HT1080 (cell line): ENCODE measurements at places on chromosomes 4 and X.

DNA sequence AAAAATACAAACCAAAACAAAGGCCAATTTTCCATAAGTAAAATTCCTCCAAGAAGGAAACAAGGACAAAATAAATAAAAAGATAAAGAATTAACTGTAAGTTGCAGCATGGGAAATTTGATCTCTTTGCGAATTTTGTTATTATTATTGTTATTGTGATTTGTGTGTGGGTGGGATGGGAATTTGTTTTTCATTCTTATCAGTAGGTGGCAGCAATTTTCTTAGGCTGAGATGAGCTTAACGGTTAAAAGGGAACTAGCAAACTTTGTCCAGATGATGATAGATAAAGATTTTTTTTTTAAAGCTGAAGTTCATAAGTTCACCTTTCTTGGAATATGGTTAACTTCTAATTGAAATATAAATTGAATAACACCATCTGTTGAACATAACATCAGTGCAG, 83.2 kb upstream of the IL1RAPL2 start:
- no peak for DNase-seq

GRCh38 chr4:144267084-144267483, 126.6 kb upstream of the GYPA start:
- no peak for DNase-seq

GRCh38 chr4:65645185-65645584, 25.1 kb downstream of the EPHA5 start:
- no peak for DNase-seq

GRCh38 chrX:6279277-6279909, 50.7 kb upstream of the NLGN4X start:
- no peak for DNase-seq

GRCh38 chr4:15066140-15066539, 63.9 kb downstream of the CPEB2 start:
- DNase-seq: no peak

DNA sequence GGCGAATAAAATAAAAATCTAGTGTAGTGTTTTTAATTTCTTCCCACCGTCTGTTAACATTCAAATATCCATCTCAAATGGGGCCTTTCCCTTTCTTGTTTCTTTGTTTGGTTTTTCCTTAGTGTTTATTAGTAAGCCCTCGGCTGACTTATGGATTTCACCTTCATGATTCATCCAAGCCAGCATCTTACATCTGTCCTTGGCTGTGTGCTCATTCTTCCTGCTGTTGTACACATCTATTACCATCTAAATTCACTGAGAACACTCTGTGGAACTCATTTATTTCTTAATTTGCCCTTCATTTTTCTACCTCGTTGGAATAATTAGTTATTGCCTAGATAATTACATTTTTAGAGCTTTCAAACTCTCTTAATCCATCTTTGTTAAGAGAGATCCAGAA, 84.9 kb downstream of the SPCS3 start:
- peak; percentile 39 for DNase-seq

- no peak for DNase-seq
These were observed 253.4 kb downstream of the TMA16 start for GRCh38 chr4:163747886-163748285.
